Fibroblast of skin of right quadriceps (primary cell): ENCODE measurements at places on chromosomes 5 and 9.

DNA sequence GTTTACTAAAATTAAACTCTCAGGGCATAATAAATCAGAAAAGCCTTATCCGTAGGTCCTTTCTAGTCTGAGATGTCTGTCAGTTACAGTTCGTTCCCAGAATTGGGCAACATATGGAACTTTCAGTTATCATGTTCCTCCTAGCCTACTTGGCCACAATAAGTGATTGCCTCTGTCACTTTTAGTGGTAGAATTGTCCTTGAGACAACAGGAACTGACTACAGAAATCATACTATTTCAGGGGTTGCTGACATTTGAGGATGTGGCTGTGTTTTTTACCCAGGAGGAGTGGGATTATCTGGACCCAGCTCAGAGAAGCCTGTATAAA is 956 bp downstream of the ZNF189 start:
- DNase-seq = no peak

DNA sequence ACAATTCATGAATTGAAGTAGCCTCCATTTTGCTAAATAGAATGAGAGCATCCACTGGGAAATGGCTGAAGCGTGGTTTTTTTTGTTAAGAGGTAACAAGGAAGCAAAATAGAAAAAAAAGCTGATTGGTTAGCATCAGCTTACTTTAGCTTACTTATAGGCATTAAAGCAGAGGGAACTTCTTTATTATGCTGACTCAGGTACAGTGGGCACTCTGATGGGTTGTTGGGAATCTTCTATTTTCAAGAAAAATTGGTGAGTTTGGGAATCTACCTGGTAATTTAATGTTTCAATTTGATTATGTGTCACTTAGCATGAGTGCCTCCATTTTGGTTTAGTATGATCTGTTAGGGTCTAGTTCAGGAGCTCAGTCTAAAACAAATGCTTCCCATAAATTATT is 289.6 kb downstream of the ANXA1 start:
- no peak for DNase-seq

DNA sequence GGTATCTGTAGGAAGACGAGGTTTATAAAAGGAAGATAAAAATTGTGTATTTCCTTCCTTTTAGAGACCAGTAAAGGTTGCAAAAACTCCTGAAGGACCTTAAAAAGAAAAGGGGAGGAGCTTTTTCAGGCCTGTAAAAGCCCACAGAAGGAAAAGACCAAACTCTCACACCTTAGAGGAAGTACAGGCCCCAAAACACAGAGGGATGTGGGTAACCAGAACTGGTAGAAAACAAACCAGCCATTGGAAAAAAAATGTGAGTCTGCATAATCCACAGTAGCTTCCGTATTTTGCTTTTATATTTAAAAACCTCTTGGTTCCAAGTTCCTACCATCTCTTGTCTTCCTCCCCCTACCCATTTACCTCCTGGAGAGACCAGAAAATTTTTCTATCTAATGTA is 8.5 kb downstream of the GIN1 start:
- no peak for DNase-seq

DNA sequence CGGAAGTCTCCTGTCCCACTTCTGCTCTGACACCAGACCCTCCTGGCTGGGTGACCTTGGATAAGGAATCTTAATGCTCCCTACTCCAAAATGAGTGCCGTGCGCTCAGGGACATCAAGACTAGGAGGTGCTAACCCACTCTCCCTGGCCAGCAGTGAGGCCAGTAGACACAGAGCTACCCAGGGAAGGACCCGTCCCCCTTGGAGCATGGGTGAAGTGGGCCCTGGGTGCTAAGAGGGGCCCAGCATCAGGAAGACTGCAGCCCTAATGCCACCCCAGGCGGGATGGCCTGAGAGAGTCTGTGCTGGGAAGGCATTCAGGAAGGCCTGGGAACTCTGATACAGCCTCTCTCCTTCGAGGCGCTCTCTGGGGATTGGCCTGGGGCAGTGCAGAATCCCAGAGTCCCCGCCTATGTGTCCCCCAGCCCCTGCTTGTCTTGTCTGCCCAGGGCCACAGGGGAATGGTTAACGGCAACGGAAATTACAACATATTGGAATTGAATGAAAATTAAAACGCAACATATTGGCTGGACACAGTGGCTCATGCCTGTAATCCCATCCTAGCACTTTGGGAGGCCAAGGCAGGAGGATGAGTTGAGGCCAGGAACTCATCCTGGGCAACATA is 29.7 kb upstream of the RNU6ATAC start:
- no peak for DNase-seq

- no peak for DNase-seq
These were observed 859 bp downstream of the RETREG1 start for GRCh38 chr5:16615741-16616535.

DNA sequence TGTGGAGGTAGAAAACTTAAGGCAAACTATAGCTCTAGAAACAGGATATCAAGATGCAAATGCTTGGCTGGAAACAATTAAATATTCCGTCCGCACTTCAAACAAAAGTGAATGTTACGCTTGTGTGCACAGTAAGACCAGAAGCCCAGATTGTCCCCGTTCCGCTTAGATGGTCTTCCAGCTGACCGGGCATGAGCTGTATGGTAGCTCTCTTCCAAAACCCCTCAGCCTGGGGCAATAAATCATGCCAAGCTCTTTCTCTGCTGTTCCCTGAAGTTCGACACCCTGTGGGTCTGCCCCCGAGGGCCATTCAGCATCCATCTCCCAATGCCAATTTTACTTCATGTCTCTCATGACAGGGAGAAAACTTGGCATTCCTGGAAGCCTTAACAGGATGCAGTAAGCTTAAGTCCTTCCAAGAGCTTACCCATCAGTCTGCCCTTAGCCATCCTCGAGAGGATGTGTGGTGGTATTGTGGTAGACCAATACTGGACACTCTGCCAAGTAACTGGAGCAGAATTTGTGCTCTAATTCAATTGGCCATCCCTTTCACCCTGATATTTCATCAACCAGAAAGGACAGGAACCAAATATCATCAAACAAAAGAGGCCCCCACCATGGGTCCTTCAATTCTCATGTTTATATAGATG is 70.7 kb upstream of the RANBP6 start:
- no peak for DNase-seq

DNA sequence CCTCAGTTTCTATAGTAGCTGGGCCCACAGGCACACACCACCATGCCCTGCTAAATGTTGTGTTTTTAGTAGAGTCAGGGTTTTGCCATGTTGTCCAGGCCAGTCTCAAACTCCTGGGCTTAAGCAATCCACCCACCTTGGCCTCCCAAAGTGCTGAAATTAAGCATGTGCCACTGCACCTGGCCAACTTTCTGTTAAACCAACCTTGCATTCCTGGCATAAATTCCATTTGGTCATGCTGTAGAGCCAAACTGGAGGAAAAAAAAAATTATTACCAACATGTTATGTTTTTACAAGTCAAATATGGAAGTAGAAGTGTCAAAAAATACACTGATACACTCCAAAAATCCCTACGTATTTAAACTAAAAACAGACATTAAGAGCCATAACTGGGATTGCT is 54.1 kb downstream of the ERMP1 start:
- no peak for DNase-seq

- DNase-seq = no peak
These were observed 140.8 kb upstream of the ZNF608 start for GRCh38 chr5:124887223-124887622.

GRCh38 chr9:124238546-124239140 is 19.1 kb upstream of the NEK6 start:
- no peak for DNase-seq

DNA sequence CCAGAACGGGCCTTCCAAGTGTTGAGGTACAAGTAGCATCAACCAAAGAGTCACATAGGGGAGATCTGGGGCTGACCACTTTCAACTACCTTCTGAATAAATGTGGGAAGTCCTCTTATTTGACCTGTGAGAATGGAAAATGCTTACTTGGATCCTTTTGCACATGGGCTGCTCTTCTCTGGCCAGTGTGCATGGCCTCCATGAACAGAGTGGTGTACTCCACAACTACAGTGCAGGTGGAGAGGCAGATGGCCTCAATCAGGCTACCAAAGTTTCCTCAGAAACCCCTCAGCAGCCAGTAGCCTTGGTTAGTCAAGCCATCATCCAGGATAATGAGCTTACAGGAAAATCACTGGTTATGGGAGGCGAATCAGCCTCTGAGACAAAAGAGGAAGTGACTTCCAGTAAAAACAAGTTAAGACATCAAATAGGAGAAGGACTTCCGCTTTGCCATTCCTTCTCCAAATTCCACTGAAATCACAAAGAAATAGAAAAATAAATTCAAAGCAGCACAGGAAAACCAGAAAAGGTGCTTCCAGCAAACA is 18.3 kb upstream of the FCHO2 start:
- DNase-seq = no peak

- DNase-seq = no peak
These were observed 757 bp downstream of the SAPCD2 start for GRCh38 chr9:137069508-137070091.

DNA sequence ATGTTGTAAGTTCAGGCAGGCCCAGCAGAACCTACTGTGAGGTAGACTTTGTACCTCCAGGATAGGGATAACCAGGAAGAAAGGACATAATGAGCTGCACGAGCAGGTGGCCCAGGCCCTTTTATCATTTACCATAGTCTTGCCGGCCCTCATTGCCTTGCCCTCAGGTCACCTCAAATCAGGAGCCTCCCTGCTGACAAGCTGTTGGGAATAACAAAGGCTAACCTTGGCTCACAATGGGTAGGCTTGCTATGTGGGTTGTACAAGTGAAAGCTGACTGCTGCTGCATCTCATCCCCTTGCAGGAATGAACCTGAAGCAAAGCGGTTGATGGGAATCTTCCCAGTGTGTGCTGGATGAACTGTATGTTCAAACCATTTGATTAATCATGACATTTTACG is 159.5 kb upstream of the ACTBL2 start:
- no peak for DNase-seq

DNA sequence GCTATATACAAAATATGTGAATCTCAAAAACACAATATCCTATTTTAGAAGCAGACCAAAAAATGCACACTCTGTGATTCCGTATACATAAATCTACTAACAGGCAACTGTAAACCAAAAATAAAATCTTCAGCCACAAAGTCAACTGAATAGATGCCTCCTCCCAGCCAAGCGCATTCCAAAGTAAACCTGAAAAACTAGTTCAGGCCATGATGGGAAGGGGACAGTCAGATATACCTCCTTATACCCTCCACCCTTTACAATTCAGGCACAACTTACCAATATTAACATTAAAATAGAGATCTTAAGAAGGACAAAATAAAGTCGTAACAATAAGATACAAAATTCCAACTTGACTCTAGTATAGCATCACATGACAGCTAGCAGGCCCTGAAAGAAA is 1604.5 kb upstream of the NUDT12 start:
- no peak for DNase-seq

GRCh38 chr5:174306345-174307030 is 261.0 kb downstream of the NSG2 start:
- DNase-seq = peak; percentile 70

DNA sequence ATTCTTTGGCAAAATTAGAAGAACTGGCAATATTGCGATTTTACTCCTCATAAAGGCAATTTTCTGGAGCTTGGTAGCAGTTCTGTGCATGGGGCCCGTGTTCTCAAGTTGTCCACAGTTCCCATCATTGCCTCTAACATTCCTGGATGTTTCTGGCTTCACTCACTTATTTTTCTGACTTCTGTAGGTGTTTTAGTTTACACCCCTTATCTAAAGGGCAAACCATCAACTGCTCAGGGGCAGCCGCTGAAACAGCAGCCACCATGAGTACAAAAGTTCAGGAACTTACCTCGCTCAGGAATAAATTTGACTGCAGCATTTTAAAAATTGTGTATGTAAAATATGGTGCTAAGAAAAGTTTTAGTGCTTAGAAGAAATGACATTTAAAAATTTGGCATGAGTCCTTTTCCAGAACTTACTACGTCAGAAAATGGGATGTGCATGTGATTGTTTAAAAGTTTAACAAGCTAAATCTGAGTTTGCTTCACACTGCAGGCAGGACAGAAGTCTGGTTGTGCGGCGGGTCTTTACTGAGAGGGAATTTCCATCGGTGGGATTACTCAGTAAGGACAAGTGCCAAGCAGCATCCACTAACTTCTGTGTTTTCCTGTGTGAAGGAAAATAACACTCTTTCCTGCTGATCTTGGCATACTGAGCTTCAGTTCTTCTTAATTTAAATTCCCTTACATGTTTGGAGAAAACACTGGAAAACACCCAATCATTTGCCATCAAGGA is 261.7 kb downstream of the MAT2B start:
- no peak for DNase-seq

DNA sequence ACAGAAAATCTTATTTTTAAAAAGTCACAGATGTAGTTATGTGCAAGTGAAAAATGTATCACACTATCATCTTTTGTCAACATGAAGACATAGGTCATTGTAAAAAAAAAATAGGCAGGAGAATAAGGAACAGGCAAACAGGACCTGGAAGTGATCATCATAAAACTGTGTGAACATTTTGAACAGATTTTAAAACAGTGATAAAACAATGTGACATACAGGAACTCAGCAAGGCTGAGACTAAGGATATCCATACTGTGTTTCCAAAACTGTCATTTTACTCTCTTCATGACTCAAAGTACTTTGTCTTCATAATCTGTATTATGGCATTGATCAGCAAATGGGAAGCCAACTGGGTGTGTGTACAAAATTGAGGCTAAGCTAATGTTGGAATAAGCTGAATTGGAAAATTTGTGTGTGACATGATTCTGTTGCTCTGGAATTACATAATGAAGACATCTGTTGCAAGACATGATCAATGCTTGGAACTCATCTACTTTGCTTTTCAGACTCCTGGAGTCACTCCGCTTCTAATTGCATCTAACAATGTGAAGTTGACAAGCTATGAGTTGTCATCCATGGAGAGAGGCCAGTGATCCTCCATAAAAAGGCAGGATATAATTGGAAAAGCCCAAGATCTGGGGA is 978.7 kb upstream of the NUDT12 start:
- DNase-seq = no peak

- no peak for DNase-seq
These were observed 95.8 kb upstream of the CD180 start for GRCh38 chr5:67292201-67292940.

DNA sequence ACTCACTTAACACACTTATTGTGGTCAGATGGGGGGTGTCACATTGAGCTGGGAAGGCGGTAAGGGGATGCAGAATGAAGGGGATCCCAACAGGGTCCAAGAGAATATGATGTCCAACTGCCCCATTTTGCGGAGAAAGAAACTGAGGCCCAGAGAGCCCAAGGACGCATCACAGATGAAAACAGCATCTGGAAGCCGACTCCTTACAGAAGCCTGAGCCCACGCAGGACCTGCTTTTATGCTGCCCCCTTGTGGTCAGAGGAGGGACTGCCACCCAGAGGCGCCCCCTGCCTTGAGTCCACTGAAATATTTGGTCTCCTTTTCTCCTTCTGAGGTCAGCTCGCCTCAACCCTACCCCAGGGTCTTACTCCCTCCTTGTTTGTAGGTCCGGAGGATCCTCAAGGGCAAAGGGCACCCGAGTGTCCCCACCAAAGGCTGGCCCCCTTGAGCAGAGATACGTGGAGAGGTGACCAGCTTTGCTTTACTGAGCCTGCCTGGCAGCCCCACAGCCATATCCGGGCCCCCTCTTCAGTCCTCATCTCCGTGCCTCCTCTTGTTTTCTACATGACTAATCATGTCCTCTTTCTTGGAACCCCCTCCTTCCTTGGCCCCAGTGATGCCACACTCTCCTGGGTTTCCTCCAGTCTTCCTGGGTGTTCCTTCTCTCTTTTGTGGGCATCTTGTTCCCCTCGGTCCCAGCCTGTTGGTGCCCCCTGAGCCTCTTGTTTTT is 30.0 kb upstream of the TTLL11 start:
- DNase-seq = peak; percentile 57

GRCh38 chr9:114837923-114838322 is 32.1 kb upstream of the TNFSF15 start:
- DNase-seq = peak; percentile 26
